ENCODE measurements at places on chromosomes 1 and 21.

GRCh38 chr1:6785728-6786505 is 663 bp downstream of the CAMTA1 start:
- DNase-seq: peak; percentile 64

DNA sequence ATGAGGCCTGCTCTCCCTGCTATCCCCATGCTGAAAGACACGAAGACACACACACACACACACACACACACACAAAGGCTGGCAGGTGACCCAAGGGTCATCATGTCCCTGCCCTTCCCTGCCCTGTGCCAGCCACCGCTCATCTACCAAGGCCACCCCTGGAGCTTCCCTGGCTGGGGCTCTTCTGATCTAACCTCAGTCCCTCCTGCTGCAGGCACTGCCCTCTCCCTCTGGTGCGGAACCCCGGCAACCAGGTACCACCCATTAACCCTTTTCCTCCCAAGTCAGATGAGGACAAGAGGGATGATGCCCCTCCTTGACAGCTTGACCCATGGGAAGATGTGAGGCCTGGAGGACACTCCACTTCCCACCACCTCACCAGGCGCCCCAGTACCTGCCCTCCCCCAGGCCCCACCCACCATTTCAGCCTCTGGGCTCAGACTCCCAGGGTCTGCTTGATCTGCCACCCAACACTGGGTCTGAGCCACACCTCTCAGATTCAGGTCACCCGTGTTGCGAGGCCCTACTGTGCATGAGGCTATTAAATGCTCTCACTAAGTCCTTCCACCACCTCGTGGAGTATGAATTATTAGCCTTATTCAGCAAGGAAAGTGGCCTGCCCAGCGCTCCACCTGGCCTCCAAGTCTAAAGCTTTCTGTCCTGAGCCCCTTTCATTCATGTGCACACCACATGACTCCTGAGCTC is 2.5 kb downstream of the SDC3 start:
- no peak for DNase-seq

GRCh38 chr1:114164840-114165543 is 11.3 kb upstream of the SYT6 start:
- peak; percentile 57 for DNase-seq

- DNase-seq: no peak
These were observed 563.8 kb downstream of the PTPRU start for GRCh38 chr1:29800120-29800519.

- DNase-seq: no peak
These were observed 153.1 kb upstream of the CXADR start for GRCh38 chr21:17359781-17360180.

GRCh38 chr1:206946261-206946660 is at the start of gene PIGR:
Gene PIGR (minus strand): TSS chr1:206946466. CDS start chr1:206940531, 5,935 bp downstream.
- DNase-seq: no peak

- peak; percentile 50 for DNase-seq
These were observed 122.6 kb upstream of the PPP2R5A start for GRCh38 chr1:212162635-212163034.

- no peak for DNase-seq
These were observed 607 bp upstream of the FAAH start for GRCh38 chr1:46393510-46393909.

DNA sequence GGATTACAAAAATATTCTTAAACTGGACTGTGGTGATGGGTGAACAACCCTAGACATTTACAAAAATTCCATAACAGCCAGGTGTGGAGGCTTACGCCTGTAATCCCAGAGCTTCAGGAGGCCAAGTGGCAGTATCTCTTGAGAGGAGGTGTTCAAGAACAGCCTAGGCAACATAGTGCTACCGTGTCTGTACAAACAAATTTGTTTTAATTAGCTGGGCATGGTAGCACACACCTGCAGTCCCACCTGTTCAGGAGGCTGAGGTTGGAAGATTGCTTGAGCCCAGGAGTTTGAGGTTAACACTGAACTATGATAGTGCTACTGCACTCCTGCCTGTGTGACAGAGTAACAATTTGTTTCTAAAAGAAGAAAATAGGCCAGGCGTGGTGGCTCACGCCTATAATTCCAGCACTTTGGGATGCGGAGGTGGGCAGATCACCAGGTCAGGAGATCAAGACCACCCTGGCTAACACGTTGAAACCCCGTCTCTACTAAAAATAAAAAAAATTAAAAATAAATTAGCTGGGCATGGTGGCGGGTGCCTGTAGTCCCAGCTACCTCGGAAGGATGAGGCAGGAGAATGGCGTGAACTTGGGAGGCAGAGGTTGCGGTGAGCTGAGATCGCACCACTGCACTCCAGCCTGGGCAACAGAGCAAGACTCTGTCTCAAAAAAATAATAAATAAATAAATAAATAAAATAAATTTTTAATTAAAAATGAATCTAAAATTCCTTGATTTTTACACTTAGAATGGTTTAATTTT is 37.1 kb downstream of the ARID4B start:
- DNase-seq: no peak

DNA sequence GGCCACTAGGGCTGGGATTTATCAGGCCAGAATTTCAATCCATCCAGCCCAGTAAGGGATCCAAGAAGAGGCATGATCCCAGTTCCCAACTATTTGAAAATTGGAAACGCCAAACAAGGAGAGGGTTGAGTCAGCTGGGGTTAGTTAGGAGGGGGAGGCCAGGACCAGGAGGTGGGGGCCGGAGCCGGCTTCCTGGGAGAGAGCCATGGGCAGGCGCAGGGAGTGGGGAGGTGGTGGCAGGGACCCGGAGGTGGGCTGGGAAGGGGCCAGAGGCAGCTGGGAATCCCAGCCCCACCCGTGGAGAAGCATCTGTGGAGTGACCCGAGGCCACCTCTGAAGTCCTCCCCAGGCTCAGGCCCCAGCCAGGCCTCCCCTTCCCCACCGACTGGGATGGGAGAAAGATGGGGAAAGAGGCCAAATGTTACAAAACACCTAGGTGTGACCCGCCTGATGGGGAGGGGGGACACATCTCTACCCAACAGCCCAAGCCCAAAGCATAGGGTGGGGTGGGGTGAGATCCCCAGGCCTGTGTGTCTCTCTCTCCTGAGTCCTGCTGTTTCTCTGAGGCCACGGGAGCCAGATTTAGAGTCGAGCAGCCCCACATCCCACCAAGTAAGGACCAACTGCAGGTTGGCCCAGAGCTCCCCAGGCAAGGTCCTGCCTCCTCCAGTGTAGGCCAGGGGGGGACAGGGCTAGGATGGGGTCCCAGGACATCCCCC is 10.1 kb downstream of the HSPG2 start:
- no peak for DNase-seq

- no peak for DNase-seq
These were observed 1.5 kb downstream of the FCRL4 start for GRCh38 chr1:157596384-157596783.

GRCh38 chr1:182802006-182802803 is 12.6 kb downstream of the NPL start:
- DNase-seq: no peak

DNA sequence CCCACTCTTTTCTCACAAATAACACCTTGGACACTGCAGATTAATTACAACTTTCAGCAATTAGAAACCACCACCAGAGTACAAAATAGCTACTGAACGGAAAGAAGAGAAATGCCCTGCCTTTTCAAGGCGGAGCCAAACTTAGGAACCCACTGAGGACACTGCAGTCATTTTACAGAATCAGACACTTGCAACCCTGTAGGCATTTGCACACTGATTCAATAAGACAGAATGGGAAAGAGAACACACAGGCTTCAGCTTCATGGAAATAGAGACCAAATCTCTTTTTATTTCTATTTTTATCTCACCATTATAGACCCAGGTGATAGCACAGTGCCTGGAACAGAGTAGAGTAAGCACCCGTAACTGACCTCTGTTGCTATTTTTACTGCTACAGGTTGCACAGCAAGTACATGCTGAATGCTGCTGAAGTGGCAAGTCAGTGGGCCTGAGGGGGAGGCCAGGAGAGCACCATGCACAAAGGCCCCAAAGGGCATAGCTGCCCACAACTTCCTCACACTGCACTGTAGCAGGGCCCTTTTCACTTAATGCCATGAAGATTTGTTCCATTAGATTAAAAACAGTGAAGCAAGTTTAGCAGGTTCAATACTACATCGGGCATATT is 50.7 kb upstream of the EDARADD start:
- no peak for DNase-seq

DNA sequence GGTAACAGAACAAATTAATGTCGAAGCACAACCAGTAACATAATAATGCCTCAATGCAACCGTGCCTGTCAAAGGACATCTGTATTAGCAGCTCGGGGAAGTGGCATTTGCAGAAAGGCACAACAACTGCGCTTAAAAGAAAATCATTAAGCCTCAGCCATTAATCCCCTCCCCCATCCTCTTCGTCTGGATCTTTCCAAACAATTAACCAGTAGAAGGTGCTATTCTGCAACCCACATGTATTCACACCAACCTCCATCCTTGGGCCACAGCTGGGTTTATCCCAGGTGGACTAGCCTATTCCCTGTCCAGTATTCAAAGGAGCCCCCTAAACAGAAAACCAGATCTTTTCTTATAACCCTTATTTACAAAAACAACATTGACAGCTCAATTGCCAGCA is 2.6 kb downstream of the RERE start:
- no peak for DNase-seq

DNA sequence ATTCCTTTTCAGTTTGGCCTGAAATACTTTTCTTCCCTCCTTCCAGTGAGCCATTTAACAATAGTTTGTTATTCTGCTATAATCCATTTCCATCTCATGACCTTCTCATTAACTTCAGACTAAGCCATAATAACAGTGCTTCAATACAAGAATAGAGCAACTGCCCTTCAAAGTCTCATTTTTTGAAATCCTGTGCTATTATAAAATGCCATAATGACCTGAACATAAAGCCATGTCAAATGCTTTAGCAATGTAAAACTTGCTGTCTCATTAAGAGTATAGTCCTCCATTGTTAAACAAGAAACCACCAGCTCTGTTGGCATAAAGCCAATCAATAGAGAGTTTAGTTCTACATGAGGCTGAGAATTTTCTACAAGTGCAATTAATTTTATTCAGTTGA is 9.6 kb upstream of the PIGK start:
- DNase-seq: no peak

DNA sequence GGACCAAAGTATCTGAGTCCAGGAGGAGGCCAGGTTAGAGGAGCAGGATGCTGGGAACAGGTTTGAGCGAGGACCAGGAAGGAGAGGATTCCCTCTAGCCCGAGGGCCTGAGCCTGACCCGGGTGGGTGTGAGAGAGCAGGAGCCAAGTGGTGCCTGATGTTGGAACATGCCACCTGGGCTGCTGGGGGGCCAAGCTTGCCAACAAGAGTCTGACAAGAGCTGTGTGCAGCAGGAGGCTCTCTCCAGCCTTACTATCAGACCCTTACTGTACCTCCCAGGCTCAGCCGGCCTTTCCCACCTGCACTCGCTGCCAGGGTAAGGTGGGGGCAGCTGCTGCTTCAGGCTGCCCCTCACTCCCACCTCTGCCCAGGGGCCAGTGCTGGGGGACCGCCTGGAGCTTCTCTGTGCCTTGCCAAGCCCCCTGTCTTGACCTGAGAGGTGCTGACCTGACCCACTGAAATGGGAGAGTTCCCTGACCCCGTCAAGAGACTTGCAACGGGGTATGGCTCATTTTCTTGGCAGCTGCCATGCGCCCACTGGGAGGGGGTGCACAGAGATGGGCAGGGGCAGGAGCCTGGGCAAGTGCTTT is 159.6 kb upstream of the VAMP3 start:
- no peak for DNase-seq

GRCh38 chr1:55503663-55504305 is 288.6 kb upstream of the USP24 start:
- DNase-seq: no peak

- DNase-seq: no peak
These were observed 91.5 kb downstream of the SELENOF start for GRCh38 chr1:86822459-86822858.

GRCh38 chr1:201568859-201569294 is 29.9 kb downstream of the NAV1 start:
- DNase-seq: no peak

DNA sequence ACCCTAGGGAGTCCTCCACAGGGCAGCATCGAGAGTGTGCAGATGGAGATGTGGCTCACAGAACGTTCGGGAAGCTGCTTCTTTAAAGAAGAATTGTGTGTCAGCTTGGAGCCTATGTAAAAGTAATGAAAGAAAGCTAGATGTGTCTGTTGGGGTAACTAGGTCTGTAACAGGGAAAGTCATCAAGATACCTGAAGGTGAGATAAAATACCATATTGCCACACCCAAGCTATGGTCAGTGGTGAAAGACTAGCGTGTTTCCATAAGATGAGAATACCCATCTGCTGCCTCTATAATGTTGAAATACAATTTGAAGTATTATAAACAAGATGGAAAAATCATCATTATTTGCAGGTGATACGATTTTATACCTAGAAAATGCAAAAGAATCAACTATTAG is 17.5 kb downstream of the RCAN1 start:
- no peak for DNase-seq

GRCh38 chr1:205561501-205562203 is 57.2 kb downstream of the CDK18 start:
- DNase-seq: no peak

DNA sequence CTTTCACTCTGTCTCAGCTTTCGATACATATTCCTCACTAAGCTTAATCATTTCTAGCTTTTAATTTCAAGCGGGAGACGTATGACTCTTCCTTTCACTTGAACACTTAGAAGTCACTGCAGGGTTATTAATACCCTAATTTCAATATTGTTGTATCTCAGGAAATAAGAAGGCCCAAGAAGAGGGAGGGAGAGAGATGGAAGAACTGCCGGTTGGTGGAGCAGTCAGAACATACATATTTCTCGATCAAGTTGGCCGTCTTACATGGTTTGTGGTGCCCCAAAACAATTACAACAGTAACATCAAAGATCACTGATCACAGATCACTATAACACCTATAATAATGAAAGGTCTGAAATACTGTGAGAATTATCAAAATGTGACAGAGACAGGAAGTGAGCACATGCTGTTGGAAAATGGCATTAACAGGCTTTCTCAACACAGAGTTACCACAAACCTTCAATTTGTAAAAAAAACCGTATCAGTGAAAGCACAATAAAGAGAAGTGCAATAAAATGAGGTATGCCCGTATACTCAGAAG is 145.4 kb upstream of the HP1BP3 start:
- DNase-seq: peak; percentile 65

- DNase-seq: no peak
These were observed 93.0 kb downstream of the NUF2 start for GRCh38 chr1:163414778-163415177.
